ENCODE measurements at places on chromosomes 1 and 21. TPM values are rescaled to one million over a fixed set of nuclear protein-coding genes. Genes with fewer than 3 reads are reported as not detected.
A peak's percentile ranks its signal among the peaks of the same experiment; 100 is the strongest.

DNA sequence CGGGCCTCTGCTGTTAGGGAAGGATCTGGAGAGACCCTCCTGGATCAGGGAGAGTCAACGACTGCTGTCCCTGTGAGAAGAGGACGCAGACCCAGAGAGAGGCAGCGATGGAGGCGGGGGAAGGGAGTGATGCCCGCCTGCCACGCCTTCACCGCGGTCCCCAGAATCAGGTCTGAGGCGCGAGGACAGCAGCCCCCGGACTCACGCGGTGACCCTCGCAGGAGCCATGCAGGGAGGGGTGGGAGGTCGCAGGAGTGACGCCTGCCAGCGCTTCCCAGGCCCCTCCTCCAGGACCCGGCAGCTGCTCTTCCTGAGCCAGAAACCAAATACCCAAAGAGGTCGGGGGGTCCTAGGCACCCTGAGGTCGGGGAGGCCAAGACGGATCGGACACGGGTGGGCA is 6.2 kb upstream of the TNFRSF4 start:
- DNase-seq: no peak

- no peak for DNase-seq
Measured at GRCh38 chr1:150808121-150808520, at the start of gene CTSK. Gene CTSK, minus strand, starts transcription at chr1:150808260. Its CDS starts 1,455 bp downstream, at chr1:150806805.

- DNase-seq: no peak
Measured at GRCh38 chr1:30183895-30184294, 539.5 kb downstream of the MATN1 start.

DNA sequence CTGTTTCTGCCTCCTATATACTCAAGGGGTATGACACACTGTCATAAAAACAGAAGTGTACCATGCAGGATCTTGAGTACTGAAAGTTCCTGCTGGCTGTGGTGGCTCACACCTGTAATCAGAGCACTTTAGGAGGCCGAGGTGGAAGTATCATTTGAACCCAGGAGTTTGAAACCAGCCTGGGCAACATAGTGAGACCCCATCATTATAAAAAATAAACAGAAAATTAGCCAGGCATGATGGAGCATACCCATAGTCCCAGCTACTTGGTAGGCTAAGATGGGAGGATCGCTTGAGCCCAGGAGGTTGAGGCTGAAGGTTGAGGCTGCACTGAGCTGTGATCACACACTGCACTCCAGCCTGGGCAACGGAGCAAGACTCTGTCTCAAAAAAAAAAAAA is 20.1 kb downstream of the ERI3 start:
- DNase-seq: no peak

- no peak for DNase-seq
Measured at GRCh38 chr1:8019229-8019620, 6.9 kb downstream of the ERRFI1 start.

DNA sequence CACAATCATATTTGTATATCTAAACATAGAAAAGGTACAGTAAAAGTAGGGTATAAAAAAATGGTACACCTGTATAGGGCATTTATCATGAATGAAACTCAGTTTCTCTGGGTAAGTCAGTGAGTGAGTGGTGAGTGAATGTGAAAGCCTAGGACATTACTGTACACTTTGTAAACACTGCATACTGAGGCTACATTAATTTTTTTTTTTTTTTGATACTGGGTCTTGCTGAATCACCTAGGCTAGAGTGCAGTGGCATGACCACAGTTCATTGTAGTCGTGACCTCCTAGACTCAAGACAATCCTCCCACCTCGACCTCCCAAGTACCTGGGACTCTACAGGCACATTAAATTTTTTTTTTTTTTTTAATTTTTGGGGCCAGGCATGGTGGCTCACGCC is 27.8 kb downstream of the FBXO28 start:
- no peak for DNase-seq

GRCh38 chr1:243394601-243395464 is 139.0 kb downstream of the SDCCAG8 start:
- no peak for DNase-seq

Gene MX2
- polyA plus RNA-seq: 0.93 TPM

Gene ITGB2
- polyA plus RNA-seq: 11.3 TPM

Gene CD48
- polyA plus RNA-seq: 1.0 TPM

GRCh38 chr1:44832056-44832705 is 10.9 kb downstream of the PTCH2 start:
- no peak for DNase-seq

GRCh38 chr1:69414574-69414973 is 153.1 kb upstream of the LRRC7 start:
- no peak for DNase-seq

- no peak for DNase-seq
Measured at GRCh38 chr1:109396871-109397580, 692 bp downstream of the SORT1 start.

DNA sequence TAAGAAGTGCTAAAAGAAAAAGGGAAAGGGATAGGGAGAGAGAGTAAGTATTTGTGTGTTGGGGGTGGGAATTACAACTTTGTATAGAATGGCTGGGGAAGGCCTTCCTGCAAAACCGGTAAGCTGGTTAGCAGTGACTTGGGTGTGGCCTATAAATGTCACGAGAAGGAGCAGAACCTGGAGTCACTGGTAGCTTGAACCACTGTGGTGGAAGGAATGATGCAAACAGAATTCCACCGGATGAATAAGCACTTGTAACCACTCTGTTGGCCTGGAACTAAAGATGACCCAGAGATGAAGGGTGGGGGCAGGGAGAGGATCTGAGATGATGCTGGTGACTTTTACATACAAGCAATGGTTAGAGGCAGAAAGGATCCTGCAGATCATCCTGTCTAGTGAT is 8.9 kb downstream of the XKR8 start:
- no peak for DNase-seq

DNA sequence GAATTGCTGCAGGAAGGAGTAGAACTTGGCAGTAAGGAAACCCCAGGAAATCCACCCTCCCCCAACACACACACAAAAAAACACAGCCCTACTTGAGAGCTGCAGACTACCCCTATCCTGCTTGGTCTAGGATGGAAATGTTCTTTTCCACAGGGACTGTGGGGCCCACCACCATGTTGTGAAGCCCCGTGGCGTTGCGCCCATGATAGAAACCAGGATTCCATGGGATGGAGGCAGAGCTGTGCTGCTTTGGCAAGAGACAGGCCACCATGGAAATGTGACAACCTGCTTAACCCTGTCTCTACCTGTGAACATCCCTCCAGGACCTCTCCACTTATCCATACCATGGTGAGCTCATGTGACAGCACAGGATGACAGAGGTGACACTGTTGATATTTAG is 121.1 kb upstream of the NGF start:
- no peak for DNase-seq

GRCh38 chr21:31425138-31425537 is 81.1 kb upstream of the TIAM1 start:
- no peak for DNase-seq

DNA sequence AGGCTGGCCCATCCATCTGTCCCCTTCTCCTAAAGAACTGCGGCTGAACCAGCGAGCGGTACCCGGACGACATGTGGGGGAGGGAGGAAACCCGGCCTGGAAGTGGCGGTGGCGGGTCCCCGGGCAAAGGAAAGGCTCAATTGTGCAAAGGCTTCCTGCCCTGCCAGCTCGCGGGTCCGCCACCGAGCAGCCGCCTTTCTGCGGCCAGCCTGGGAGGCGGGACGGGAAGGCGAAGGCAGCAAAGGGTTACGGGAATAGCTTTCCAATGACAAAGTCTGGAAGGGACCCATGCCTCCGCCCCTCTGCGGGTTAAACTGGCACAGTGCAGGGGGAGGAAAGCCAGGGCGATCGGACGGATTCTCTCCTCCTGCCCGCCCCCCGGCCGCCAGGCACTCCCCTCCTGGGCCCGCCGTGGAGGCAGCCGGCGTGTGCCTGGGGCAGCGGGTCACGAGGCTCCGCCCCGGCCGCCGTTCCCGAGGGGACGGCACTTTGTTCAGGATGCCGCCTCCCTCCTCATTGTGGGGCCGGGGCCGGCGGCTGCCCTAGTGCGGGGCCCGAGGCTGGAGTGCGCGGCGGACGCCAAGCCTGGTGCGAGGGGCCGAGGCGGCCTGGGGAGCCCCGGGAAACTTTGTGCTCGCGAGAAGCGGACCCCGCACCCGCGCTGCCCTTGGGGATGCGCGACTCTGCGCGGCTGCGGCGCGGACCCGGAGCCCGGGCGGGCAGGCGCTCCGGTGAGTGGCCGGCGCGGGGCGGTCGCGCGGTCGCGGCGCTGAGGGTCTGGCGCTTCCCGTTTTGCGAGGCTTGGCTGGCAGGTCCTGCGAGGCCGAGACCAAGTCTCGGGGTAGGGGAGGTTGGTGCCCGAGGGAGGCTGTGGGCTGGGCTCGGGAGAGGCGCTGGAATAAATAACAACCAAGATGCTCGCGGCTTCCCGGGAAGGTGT is at the start of gene NAV1:
Gene NAV1, plus strand, starts transcription at position 516 of the 940 bp plus-strand sequence. CDS start 83,758 bp downstream, outside the sequence.
- DNase-seq: peak; percentile 74

GRCh38 chr1:67988066-67988465 is 62.4 kb downstream of the DIRAS3 start:
- no peak for DNase-seq

GRCh38 chr1:97904534-97904933 is 16.3 kb downstream of the DPYD start:
- no peak for DNase-seq

Gene CR1
- 0.39 TPM for polyA plus RNA-seq

- no peak for DNase-seq
Measured at GRCh38 chr1:178126261-178126660, 32.4 kb downstream of the RASAL2 start.

GRCh38 chr1:35706846-35707600 is 11.7 kb downstream of the C1orf216 start:
- DNase-seq: no peak

DNA sequence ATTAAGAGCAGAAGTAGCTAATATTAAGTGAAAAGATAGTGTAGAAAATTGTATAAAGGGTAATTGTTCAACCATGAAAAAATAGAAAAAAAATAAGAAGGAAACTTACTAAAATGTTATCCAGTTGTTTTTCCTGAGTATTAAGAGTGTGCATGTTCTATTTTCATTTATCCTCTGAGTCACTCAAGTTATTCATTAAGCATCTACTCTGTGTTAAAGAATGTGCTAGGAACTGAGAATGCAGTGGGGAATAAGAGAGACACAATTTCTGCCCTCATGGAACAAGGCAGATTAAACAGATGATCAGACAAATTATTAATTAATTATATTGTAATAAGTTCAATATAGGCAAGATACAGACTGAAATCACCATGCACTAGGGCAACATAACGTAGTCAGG is 10.8 kb upstream of the PIGK start:
- DNase-seq: no peak

Gene PRRC2C
- polyA plus RNA-seq: 42.0 TPM

Gene DOP1B
- polyA plus RNA-seq: 24.2 TPM

GRCh38 chr1:29634324-29634723 is 398.0 kb downstream of the PTPRU start:
- no peak for DNase-seq

DNA sequence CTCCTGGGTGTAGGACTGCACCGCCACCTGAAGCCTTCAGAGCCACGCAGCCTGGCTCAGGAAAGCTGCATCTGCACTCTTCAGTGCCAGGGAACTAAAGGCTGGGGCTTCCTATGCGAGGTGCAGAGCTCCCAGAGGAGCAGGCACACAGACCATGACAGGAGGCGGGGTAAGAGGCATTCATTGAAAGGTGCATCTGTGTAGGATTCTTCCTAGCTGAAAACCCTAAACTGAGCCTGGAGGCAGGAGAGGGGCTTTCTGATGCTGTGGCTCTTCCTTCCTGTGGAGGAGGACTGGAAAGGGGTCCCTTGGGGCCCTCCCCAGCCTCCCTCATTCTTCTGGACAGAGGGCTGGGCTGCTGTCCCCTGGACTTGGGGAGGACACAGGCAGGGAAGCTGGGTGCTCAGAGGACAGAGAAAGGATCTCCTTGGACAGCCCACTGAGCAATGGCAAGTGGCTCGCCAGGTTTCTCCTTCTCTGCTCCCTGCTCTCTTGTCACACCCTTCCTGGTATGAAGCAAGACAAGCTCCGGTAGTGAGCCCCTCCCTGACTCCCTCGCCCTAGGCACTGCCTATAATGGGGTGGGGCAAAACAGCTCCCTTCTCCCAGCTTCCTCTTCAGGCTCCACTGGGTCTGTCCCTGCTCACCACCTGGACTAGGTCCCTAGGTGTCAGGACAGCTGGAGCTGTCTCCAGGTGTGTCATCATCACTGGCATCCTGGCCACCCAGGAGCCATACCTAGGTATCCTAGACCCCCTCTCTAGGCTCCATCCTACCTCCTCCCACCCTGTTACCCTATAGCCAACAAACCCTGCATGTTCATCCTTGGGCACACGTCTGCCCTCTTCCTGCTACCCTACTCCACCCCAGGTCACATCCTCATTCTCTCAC is 20.0 kb downstream of the S100A6 start:
- DNase-seq: no peak

Gene LRRC7
- polyA plus RNA-seq: 1.4 TPM

Gene GJA5
- 2.2 TPM for polyA plus RNA-seq

- no peak for DNase-seq
Measured at GRCh38 chr1:41483960-41484401, 502 bp downstream of the EDN2 start.

Gene TMIGD3
- 3.9 TPM for polyA plus RNA-seq

- peak; percentile 90 for DNase-seq
Measured at GRCh38 chr1:40096977-40097782, at the start of gene PPT1. Gene PPT1, minus strand, starts transcription at chr1:40097252. Its CDS starts 14 bp downstream, at chr1:40097238.

Gene NBPF10
- 0.12 TPM for polyA plus RNA-seq

Gene B3GALT2
- polyA plus RNA-seq: 2.3 TPM

Gene FMO5
- polyA plus RNA-seq: 4.5 TPM

Gene SEMA4A
- 6.6 TPM for polyA plus RNA-seq

DNA sequence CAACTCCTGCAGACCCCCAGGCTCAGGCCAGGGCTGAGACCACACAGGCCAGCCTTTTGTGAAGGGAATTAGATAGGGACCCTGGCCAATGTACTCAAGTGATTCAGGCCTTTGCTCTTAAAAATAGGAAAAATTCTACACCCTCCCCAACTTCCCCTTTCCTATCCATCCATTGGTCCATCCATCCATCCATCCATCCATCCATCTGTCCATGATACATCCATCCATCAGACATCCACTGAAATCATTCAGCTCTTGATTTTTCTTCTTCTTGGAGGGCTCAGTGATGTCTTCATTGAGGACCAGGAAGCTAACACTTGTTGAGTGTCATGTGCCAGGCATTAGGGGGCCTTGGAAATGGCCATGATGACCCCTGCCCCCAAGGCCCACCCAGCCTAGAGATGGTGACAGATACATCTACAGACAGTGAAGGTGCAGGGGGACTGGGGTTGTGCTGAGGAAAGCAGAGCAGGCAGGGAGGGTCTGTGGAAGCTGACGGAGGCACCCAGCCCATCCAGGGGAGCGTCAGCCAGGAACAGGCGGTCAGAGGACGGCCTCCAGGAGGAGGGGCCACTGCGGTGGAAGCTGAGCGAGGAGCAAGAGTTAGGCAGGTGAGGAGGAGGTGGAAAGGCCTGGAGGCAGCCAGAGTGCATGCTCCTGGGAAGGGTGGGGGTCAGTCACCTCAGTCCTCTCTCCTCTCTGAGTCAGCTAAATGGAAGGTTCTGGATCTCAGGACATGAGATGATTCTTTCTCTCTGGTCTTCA is 81.9 kb downstream of the EPHB2 start:
- no peak for DNase-seq

Data from brain (organoid and tissue), 16 donors.